ENCODE measurements at places on chromosomes 13 and 19.

GRCh38 chr13:21616880-21617279 lies 12.9 kb upstream of the MICU2 start:
- no peak for DNase-seq

- DNase-seq = peak; percentile 86
These were observed 567 bp upstream of the SMG9 start for GRCh38 chr19:43755256-43755801.

DNA sequence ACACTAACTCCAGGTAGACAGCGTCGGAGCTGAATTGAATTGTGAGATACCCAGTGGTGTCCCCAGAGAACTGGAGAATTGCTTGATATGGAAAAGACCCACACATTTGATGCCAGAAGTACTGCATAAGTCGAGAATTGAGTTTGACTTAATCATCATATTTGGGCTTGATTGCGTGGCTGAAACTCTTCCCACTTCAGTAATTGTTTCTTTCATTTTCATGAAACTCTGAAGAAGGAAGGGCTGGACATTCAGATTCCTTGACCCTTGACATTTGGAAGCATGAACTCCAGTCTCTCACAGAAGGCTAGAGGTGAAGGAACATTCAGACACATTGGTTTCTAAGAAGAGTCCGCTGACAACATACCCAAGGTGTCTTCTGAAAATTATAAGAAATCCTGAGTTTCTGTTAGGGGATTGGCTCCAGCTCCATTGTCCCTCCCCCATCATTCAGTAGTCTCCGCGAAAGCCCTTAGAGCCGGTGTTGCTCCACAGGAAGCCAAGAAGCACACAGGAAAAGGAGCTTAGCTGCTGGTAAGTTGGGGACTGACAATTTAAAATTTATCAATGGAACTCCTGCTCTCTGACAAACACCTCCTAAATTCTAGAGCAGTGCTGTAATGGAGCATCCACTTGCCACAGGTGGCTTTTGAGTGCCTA lies at the start of gene FPR2:
FPR2 (plus strand) TSS at position 484 of the 660 bp plus-strand sequence. CDS start 7,479 bp downstream, outside the sequence.
- no peak for DNase-seq

GRCh38 chr13:109730812-109731335 lies 55.5 kb downstream of the IRS2 start:
- DNase-seq = no peak

DNA sequence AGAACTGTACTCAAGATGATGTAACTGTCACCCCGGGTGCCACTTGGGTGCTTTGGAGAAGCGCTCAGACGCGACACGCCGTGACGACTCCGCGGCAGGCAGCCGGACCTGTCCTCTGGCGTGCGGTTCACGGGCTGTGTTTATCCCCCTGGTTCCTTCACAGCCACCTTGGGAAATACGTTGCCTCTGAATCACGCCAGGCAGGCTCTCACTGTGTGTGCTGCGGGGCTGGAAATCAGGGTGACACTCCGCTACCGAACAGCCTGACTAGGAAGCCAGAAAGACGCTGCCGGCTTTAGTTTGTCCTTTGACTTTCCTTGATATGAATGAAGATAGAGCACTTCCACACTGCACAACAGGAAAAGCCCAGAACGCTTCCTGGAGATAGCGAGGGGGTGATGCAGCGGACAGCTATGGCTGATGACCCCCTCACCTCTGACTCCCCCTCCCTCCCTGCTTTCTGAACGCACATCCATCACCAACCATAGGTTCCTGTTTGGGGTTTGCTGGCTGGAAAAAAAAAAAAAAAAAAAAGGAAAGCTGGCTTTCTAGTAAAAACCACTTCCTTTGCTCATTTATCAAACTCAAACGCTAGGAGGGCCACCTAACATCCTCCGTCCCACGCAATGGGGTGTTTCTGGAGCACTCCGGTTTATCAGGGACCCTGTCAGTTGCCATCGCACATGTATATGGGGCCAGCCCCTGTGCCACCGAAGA lies 3.7 kb upstream of the GP6 start:
- DNase-seq = no peak

DNA sequence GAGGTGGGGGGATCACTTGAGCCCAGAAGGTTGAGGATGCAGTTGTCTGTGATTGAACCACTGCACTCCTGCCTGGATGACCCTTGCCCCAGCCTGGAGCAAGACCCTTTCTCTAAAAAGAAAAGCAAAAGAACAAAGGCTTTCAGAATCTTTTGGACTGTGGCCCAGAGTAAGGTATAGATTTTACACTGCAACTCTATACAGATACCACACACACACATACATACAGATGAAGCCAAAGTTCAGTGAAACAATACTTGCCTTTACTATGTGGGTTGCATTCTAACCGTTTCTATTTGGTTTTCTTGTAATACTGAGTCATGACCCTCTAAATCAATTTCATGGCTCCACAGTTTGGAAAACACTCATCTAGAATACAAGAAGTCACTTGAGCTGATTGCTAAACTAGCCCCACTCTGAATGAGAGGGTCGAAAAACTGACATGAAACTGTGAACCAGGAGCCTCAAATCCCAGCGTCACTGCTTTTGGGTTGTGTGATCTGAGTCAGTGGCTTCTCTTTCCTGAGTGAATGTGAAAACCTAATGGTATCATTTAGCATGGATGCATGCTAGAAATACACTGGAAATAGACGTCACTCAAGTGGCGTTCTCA lies 756.1 kb downstream of the UQCRFS1 start:
- DNase-seq = no peak

DNA sequence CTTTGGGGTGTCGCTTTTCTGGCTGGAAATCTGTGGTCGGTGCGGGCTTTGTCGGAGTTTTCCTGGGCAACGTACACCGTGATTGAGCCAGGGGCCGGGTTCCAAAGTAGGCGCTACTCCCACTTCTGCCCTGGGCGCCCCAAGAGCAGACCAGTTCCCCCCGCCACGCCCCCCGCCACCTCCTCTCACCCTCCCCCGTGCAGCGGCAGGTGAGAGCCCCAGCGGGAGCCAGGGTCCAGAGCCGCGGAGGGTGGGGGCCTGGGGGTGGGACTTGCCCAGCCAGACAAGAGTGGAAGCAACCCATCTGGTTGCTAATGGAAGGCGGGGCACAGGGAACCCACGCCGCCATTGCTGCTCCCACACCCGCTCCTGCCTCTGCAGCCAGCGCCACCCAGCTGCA lies 2195.9 kb downstream of the PCDH9 start:
- DNase-seq = no peak

DNA sequence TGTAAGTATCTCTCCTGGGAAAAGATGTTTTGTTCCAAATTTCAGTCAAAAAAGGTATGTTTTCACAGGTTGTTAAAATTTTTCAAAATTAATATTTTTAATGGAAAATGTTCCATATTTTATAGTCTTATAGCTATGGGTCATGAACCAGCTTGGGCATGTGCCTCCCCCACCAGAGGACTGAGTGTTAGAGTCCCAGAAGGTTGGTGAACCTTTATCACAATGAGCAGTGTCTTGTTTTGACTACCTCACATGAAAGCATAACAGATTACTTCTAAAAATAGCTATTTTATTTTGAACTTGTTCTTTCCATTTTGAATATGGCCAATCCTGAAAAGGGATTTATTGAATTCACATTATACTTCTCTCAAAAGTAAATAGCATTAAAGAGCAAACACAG lies 112.5 kb upstream of the TSC22D1 start:
- DNase-seq = no peak

DNA sequence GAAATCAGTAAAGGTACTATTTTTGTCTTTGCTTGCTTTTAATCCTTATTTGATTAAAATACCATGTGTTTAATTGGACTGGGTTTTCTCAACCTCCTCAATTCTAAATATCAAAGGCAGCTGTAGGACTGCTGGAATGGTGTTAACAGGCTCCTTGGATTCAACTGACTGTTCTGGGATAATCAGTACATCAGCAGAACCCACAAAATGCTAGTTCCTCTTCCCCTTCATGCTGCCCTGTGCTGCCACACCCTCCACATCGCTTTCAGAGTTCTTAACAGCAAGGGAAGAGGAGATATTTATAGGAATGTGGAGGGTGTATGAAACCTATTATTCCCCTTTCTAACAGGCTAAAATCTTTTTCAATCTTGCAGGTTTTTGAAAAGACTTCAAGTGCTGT lies 82.4 kb downstream of the KCTD12 start:
- DNase-seq = no peak

GRCh38 chr19:7159105-7159933 lies 89.8 kb downstream of the ZNF557 start:
- DNase-seq = no peak

DNA sequence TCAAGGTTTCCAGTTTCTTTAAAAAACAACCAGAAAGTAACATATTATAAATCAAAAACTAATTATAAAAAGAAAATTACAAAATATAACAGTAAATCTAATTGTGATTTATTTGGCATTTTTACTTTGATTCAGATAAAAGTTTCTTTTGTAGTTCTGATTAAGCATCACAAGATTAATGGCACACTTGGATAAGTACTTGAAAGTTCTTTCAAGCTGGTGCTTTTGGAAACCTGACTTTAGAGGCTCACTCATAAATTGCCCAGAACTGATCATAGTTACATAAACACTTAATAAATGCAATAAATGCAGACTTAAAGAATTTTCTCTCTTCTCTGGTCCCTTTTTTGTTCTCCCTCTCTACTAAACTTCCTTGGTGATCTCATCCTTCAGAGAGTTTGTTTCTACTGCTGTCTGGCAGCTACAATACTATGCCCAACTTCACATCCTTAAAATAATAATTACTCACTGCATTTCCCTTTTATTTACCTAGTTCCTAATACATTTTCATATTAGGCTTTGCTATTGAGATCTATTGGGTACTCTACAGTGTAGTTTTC lies 1417.0 kb downstream of the EFNB2 start:
- no peak for DNase-seq

GRCh38 chr13:91295712-91296410 lies 51.6 kb upstream of the MIR17HG start:
- no peak for DNase-seq

DNA sequence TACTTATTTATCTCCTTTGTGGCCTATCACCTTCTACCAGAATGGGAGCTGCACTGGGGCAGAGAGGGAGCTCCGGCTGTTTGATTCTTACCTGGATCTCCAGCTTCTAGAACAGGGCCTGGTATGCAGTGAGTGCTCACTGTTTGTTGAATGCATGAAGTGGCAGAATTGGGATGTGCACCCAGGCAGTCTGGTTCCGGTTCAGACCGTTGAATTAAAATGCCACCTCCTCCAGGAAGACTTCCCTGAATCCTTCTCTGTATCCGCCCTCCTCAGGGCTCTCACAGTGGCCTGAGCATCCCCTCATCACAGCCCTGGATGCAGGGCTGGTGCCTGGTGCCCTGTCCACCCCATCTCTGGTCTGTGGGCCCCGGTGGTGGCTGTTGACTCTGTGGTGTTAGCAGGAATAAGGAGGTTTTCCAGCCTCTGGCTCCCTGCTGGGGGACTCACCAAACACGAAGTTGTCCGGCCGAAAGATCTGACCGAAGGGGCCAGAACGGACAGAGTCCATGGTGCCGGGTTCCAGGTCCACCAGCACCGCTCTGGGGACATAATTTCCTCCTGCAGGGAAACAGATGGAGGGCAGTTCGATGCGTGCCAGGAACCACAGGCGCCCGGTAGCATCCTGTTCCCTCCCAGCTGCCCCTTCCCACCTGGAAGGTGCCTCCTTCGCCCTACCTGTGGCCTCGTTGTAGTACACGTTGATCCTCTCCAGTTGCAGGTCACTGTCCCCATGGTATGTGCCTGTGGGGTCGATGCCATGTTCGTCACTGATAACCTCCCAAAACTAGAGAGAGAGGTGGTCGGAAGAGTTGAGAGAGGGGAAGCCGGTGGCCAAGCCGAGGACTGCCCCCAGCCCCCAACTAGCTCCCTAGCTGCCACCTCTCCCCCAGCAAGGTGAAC lies 1.0 kb downstream of the TUBB4A start:
- no peak for DNase-seq
